ENCODE measurements at places on chromosomes 3 and 15.

DNA sequence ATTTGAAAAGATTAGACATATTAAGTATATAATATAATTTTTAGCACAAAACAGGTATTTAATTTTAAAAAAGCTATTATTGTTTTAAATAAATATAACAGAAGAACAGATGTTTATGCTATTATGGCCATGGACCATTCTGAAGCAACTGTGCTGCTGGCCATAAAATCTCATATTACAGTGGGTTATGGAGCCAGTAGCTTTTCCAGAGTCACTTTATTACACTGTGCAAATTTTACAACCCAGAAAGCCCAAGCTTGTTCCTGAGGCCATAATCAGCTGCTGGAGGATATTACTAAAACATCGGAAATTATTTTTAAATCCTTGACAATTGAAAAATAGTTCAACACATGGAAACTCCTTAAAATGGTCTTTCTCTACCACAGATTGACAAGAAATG lies 557.3 kb upstream of the KCNMB2 start:
- DNase-seq = no peak

- no peak for DNase-seq
These were observed 50.6 kb upstream of the SGO1 start for GRCh38 chr3:20236603-20237002.

DNA sequence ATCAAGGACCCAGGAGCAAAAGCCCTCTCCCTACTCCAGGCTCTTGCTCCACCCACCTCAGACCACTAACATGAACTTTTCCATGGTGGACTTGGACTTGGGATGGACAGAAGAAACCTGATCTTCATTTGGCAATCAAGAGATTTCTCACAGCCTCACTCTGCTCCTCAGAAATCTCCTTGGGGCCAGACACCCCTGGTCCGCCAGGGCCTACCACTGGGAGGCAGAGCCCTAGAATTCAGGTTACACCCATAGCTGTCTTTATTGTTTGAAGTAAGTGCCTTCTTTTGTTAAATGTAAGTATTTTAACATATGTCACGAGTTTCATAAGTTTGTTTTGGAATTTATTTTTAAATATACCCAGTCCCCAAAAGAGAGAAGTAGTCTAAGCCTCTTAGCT lies 13.2 kb downstream of the SHF start:
- DNase-seq = no peak

DNA sequence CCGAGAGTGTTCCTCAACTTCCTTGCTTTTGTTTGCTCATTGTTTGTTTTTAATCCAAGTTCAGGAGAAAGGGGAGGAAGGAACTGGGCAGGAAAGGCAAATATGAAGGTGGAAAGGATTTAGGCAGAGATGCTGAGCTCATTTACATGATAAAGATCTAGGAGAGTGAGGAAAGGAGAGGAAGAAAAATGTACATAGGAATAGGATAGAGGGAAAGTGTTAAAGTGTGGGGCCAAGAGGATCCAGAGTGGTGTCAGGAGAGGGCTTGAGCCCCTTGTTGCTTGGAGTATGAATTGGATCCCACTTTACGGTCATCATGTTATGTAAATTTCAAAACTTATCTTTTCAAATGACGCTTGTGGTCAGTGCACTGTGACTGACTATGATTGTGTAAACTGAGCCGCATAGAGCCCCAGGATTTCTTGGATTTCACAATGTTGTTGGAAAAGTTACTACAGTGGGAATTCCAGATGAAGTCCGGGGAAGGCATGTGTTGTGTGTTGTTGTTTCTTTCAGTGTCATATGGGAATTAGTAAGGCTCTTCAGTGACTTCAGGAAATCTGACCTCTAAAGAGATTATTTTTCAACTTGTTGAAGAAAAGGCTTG lies 15.0 kb upstream of the PLD1 start:
- no peak for DNase-seq

DNA sequence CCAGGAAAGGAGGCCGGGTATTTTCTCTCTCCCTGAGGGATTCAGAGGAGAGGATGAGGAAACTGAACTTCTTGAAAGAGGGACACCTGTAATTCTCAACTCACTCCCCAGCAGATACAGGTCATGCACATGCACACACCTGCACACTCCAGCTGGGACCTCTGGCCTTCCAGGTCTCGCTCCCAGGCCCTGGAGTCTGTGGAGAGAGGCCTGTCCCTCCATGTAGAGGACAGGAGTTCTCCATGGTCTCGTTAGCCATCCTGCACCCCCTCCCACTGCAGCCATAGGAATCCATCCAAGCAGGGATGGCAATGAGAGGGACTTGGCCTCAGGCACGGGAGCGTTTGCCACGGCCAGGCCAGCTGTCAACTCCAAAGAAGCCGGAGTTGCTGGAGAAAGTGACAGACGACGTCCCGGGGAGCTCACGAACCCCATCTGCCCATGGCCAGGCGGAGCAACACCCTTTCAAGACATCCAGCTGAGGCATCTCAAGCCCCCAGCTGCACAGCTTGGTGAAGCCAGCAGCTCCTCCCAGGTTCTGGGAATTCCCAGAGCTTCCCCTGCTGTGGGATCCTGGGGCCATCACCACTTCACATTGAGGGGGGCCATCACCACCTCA lies 223.3 kb downstream of the UACA start:
- DNase-seq = no peak

GRCh38 chr15:70171256-70171886 lies 73.7 kb upstream of the TLE3 start:
- DNase-seq = no peak

DNA sequence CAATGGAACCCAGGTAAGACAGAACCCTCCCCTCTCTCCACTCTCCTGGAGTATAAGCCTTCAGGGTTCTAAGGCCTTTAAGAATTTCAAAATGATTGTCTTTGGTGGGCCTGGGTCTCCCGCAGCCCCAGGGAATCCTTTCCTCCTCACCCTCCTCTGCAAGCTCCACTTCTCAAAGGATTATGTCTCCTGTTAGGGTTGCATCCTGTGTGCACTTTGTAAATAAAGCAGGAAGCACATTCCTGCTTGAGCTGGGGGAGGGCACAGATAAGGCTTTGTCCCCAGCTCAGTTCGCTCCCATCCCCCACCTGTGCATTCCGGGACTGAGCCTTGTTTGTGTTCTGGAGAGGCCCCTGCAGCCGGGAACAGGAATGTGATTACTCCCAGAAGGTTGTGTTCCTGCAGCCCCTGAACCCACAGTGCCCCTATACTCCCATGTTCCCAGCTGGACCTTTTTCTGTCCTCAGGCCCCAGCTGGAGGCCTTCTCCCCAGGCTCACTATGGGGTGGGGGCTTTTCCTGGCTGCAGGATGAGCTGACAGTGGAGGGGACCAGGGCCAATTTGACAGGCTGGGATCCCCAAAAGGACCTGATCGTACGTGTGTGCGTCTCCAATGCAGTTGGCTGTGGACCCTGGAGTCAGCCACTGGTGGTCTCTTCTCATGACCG lies 9.5 kb downstream of the TYRO3 start:
- no peak for DNase-seq

DNA sequence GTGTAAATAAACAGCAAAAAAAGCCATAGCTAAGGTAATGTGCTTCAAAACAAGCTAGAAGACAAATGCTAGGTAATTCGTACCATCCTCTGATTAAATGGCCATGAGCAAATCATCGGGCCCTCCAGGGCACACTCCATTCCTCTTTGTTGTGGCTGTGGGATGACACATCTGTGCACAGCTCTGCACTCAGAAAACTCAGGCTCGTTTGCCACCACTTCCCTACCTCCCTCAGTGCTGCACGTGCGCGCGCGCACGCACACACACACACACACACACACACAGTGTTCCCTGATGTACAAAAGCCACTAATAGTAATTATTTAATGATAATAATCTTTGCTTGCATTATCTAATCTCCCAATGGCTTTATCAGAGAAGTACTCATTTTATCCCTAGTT lies 336.6 kb downstream of the FEZF2 start:
- no peak for DNase-seq

GRCh38 chr3:122004991-122005565 lies 17.0 kb downstream of the ILDR1 start:
- no peak for DNase-seq

GRCh38 chr15:33988384-33988783 lies 20.1 kb downstream of the CHRM5 start:
- DNase-seq = no peak

- peak; percentile 41 for DNase-seq
These were observed 56.8 kb downstream of the GPR171 start for GRCh38 chr3:151146071-151146730.

GRCh38 chr15:94027581-94027980 lies 203.8 kb upstream of the MCTP2 start:
- DNase-seq = no peak

GRCh38 chr3:38084334-38085310 lies 45.6 kb downstream of the DLEC1 start:
- no peak for DNase-seq

DNA sequence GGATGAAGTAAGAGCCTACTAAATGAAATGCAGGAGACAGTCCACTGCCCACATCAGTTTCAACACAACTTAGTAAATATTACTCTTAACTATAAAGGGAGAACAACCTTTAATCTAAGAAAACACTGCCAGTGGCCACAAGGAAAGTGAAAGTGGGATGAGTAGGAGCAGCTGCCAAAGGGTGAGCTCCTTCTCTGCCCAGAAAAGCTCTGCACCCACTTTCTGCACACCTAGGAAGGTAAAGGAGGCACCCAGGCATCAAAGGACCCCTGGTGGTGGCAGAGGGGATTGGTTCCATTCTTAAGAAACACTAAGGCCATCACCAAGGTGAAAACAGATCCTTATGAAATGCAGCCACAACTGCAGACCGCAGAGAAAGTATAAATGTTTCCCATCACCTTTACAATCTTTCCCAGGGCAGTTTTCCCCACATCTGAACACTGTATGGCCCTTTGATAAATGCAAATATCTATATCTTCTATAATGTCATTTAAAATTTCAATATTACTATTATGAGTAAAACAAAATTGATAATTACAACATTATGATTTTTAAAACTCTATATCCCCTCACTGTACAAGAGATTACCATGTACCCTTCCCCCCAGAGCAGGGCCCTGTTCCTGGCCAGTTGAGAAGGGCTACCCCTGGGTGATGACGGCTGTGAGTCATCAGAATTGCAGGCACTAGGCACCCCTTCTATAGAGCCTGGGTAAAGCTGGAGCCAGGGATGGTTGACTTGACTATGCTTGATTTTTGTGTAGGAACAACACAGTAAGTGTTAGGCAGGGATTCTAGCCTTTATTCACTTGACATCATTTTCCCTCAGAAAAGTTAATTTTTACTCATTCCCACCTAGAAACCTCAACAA lies 92.0 kb downstream of the SNRK start:
- peak; percentile 62 for DNase-seq

GRCh38 chr3:171696805-171697204 lies 113.5 kb downstream of the PLD1 start:
- DNase-seq = no peak

DNA sequence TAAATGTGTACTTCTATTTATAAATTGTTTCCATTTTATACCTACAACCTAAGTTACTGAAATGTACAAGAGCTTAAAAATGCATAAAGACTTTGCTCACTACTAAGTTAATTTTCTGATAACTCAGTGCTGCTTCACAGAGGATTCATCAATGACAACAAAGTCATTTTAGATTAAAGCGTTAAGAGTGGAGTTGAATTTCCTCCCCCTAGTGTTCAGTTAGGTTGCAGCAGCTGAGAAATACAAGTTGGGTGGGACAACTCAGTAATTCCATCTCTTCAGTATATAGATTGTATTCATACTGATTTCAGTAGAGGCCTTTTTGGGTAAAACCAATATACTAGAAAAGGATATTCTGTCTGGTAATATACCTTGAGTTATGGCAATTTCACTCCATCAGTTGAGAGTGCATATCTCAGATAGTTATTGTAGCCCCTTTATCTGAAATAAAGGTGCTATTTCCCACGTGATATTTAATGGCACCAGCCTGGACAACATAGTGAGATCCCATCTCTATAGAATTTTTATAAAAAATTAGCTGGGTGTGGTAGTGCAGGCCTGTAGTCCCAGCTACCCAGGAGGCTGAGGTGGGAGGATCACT lies 6.9 kb upstream of the RPL35A start:
- DNase-seq = no peak

GRCh38 chr3:196423044-196423781 lies 9.0 kb downstream of the UBXN7 start:
- no peak for DNase-seq
